Type B pancreatic cell (in vitro differentiated cells): ENCODE measurements at places on chromosomes 6 and 20. TPM values are rescaled to one million over a fixed set of nuclear protein-coding genes. Genes with fewer than 3 reads are reported as not detected.

DNA sequence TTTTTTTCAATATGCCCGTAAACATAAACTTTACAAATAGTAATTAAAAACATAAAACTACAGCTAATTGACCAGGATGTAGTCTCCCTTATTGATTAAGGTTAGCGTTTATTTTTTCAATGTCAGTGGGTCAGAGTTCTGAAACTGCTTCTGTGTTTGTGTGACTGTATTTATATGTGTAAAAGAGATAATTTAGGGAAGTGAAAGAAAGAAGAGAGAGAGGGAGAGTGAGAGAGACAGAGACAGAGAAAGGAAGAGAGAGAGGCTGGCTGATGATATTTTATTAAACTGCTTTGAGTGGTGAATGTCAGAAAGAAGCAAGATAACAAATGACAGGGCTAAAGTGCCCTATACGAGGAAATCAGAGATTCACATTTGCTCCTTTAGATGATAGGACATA lies 266.1 kb upstream of the PTCHD4 start:
- DNase-seq: no peak

- DNase-seq: no peak
Measured at GRCh38 chr6:52964318-52964717, 30.8 kb downstream of the GSTA4 start.

Gene CTAGE9
- not detected in 2 replicates for total RNA-seq

GRCh38 chr6:89146718-89147700 lies 1.2 kb downstream of the PM20D2 start:
- DNase-seq: no peak

Gene KIAA0408
- total RNA-seq: 3.3 and 7.8 TPM in 2 replicates
